ENCODE measurements at places on chromosomes 2 and 18.
A peak's percentile ranks its signal among the peaks of the same experiment; 100 is the strongest.

- no peak for DNase-seq
Observed at GRCh38 chr2:223414646-223415045, 187.5 kb downstream of the SCG2 start.

DNA sequence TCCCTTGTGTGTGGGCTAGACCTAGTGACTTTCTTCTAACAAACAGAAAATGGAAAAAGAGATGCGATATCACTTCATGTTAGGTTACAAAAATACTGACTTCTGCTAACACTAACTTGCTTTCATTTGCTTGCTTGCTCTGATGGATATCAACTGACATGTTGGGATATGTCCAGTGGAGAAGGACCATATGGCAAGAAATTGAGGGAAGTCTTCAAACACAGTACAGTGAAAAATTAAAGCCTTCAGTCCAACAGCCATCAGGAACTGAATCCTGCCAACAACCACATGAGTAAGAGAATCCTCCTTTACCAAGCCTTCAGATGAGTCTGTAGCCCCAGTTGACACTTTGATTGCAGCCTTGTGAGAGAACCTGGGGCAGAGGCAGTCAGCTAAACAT lies 143.9 kb downstream of the MAIP1 start:
- no peak for DNase-seq

- DNase-seq = no peak
Observed at GRCh38 chr2:231909631-231910030, 16.6 kb downstream of the NPPC start.

GRCh38 chr2:88713408-88713807 lies 21.9 kb downstream of the RPIA start:
- no peak for DNase-seq

GRCh38 chr18:32771169-32771751 lies 1.6 kb downstream of the KLHL14 start:
- DNase-seq = no peak

DNA sequence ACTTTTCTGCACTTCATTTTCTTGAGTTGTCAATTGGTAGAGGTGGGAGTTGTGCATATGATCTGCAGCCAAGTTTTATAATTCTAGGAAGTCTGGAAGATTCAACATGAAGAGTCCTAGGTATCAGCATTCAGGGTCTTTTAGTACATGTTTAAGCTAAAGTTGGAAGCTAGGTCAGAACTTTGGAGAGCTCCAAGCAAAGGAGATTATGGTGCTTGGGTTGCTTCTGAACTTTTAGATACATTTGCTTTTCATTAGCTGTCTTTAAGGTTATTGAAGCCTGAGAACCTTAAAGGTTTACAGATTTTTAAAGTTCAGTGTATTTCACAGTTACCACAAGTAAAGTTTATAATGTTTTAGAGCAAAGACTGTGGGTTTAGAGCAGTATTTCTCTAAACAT lies 85.5 kb downstream of the EPC2 start:
- peak; percentile 14 for DNase-seq

DNA sequence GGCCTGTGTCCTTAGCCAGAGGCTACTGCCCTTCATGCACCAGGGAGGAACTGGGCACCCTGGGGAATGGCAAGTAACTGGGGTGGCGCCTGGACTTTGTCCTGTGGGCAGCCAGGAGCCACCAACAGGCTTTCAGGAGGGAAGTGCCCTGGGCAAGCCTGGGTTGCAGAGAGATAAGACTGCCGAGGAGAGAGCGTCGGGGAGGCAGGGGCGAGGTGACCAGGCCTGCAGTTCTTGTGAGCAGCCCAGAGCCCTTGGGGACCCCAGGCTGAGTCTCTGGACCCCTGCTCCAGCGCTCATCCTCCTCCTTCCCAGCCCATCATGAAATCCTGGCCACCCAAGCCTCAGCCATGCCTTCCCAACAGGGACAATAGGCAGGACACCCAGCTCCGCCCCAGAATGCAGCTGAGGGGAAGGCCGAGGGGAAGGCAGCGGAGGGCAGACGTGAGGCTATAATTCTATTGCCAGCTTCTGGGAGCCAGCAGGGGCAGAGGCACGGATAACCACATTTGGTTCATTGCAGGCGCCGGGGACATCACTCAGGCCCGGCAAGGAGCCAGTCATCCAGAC lies 25.1 kb downstream of the ADRA2B start:
- DNase-seq = no peak

GRCh38 chr2:25979001-25979400 lies 3.3 kb downstream of the KIF3C start:
- DNase-seq = no peak

GRCh38 chr2:41182961-41183360 lies 731.1 kb upstream of the SLC8A1 start:
- no peak for DNase-seq

GRCh38 chr2:157657858-157658257 lies 29.2 kb upstream of the ACVR1C start:
- DNase-seq = no peak

- no peak for DNase-seq
Observed at GRCh38 chr2:171157109-171157500, 3.6 kb downstream of the TLK1 start.

DNA sequence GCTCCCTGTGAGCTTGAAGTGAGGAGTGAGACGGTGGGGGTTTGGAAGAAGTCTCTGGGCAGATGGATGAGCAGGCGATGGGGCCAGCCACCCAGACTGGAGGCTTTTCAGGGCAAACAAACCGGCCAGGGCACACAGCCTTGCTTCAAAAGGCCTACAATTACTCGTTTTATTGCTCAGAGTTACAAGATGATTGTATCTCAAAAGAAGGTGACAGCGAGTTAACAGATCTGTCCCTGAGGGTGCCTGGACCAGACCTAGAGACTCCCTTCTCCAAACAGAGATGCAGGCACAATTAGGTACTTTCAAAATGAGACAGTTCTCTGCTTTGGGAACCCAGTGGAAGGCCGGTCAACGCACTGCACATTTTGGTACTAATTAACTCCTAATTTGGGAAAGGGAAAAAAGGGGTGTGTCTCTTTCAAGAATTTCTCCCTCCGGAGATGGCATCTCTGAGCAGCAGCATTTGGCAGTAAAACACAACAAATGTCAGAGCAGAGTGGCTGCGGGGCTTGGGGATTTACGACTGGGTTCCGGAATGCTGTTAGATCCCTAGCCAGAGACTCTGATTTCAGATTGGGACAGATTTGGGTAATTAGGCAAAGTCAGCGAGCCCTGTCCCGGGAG lies 226.7 kb downstream of the TTC32 start:
- no peak for DNase-seq

DNA sequence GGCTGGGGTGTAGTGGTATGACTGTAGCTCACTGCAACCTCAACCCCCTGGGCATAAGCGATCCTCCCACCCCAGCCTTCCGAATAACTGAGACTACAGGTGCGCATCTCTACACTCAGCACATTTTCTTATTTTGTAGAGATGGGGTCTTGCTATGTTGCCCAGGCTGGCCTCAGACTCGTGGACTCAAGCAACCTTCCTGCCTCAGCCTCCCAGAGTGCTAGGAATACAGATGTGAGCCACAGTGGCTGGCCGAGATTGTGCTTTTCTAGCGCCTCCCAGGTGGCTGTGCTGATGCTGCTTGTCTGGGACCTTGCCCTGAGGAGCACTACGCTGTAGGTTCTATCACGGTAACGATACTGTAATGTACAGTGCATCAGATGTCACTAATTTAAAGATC lies 155.6 kb downstream of the AGAP1 start:
- DNase-seq = no peak

- DNase-seq = no peak
Observed at GRCh38 chr18:68803356-68803755, 5.5 kb downstream of the CCDC102B start.

- DNase-seq = no peak
Observed at GRCh38 chr2:109670556-109671411, 56.6 kb downstream of the SOWAHC start.

DNA sequence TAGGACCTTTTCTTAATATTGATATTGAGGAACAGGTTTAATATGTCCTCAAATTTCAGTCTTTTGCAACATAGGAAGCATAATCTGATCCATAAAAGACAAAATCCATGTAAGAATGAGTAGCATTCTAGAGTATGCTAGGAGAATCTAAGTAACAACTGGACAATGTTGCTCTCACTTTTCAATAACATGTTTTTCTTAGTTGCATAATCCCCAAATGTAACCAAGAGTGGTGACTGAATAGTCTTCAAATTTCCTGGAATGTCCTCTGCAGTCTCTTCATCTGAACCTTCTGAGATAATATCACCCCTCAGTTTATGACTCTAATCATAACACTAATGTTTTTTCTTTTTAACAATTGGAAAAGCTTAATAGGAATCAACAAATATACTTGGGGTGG lies 110.0 kb upstream of the ZEB2 start:
- DNase-seq = no peak

- no peak for DNase-seq
Observed at GRCh38 chr2:154078926-154079325, 207.2 kb downstream of the GALNT13 start.

DNA sequence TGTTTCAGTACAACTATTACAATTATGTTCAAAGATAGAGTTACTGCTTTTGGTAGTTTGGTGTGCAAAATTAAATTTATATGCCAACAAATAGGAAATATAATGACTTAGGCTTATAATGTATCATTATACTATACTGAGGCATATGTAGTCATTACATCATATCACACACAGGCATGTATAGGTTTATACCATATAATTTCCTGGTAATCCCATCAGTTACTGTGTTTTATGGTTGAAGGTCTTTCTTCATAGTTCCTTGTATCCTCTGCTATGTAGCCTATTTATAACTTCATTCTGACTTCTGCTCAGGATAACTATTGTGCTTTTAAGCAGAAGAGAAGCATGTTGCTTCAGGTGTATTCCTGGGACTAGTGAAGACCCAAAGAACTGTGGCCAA lies 110.5 kb downstream of the ZNF407 start:
- DNase-seq = no peak

DNA sequence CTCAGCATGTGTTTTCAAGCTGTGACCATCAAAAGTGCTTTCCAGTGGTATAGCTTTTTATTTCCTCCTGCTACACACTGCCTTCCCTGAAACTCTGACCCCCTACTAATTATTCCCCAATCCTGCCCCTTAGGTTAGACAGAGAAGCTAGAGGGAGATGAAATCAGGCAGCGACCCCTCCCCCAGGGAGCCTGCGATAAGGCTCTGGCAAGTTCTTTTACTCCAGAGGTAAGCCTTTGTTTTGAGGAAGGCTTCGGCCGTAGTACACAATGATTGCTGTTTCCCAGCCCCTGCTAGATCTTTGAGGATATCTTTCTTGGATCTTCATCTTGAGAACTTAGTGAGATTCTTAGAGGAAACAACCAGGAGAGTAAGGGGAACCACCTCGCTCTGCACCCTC lies 33.5 kb upstream of the NOL4 start:
- DNase-seq = no peak

DNA sequence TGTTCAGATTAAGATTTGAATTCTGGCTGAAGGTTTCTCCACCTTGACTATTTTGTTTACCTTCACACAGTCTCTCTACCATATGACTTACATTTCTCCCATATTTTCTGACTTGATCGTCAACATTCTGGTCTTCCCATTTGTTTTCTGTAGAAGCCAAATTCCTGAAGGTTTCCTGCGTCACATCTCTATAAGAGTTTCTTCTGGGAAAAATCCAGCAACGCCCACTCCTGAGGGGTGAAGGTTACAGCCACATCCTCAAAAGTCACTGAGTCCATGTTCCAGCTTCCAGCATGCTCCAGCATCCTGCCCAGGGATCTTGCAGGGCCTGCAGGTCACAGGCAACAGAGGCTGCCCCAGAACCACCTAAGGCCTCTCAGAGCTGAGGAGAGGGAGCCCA lies 47.5 kb downstream of the NBEAL1 start:
- DNase-seq = no peak

DNA sequence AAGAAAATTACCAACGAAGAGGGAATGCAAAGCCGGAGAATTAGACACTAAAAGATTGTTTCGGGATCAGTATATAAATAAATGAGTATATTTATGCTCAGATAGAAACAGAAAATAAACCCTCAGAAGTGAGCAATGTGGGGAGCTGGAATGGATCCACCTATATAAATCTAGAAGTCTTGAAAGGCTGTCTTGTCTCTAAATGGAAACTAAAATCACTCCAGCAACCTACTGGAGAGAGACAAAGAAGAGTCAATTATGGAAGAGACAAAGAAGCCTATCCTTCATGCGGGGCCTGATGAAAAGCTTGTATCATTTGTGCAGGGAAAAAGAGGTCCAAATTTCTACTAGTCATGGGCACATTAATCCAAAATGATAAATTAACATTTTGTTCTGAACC lies 158.1 kb downstream of the DNAH7 start:
- no peak for DNase-seq

GRCh38 chr2:35714883-35715282 lies 640.7 kb upstream of the CRIM1 start:
- no peak for DNase-seq

DNA sequence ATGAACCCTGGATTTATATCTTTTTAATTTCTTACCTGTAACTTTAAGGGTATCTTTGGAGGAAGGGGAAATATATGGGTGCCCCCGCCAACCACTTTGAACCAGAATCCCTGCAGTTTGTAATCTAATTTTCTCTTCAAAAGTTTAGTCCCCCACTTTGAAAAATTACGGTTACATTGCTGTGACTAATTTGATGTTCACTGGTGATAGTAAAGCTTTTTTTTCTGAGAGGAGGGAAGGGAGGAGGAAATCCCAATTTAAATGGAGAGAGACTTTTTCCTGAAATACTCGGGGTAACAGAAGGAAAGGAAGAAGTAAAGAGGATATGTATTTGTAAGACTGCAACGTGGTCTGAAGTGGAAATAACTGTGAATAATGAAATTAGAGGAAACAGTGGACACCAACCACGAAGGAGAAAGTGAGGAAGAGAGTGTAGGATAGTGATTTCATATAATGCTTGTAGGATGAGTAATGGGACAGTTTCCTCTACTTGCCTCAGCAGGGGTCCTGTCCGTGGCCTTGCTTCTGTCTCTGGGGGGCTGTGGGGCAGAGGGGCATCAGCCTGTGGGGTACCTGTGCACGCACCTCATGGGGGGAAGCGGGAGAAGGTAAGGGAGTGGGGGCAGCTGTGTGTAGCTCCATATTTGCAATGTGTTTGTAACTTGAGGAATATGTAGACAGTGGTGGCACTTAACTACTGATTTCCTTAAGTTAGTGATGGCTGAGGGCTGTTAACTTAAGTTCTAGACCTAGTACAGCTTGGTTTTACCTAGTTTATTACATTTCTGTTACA lies 161.1 kb downstream of the LTBP1 start:
- no peak for DNase-seq

DNA sequence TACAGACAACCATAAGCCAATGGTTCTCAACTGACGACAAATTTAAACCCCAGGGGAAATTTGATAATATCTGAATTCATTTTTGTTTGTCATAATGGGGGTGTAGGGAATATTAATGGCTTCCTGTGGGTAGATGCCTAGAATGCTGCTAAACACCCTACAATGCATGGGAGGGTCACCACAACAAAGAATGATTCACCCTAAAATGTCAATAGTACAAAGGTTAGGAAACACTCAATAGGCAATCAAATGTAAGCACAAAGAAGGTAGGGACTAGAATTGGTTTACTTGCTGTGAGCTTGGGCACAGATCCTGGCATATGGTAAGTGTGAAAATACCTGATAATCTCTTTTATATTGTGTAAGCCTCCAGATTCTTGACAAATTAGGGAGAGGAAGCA lies 20.1 kb upstream of the FANCL start:
- no peak for DNase-seq

- DNase-seq = no peak
Observed at GRCh38 chr2:19859565-19859964, 42.2 kb downstream of the TTC32 start.

Data from Kasumi-1 (cell line).